Right renal pelvis (tissue), 4 donors: ENCODE measurements at places on chromosomes 5 and 9. TPM values are rescaled to one million over a fixed set of nuclear protein-coding genes. Genes with fewer than 3 reads are reported as not detected.
A peak's percentile ranks its signal among the peaks of the same experiment; 100 is the strongest.

Gene GABRP
- 1.0 TPM for polyA plus RNA-seq

Gene PPP1R26
- 31.7 TPM for polyA plus RNA-seq

DNA sequence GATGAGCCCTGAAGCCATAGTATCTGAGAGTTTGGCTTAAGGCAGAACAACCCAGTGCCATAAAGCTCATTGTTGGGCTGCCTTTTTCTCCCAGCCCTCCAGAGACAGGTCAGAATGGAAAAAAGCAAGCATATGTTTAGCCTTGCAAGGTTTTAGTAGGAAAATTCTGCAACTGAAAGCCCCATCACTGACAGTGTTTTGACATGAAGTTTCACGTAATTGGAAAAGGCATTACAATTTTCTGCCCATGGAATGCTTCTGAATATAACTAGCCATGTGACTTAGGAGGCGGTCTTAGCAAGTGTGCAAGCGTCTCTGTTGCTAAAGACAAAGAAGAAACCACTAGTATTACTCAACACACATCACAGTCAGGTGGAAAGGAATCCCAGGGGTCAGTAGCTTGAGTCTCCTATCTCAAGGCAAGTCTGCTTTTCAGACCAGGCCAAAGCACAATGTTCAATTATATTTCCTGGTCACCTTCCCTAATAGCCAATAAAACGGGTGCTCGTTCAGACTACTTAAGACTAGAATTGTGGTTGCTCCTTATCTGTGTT, 117.6 kb downstream of the CARTPT start:
- DNase-seq, result no peak

GRCh38 chr5:127652952-127653611, 4.2 kb downstream of the CTXN3 start:
- no peak for DNase-seq

GRCh38 chr5:155915601-155916000, 411.4 kb upstream of the SGCD start:
- DNase-seq, result no peak

DNA sequence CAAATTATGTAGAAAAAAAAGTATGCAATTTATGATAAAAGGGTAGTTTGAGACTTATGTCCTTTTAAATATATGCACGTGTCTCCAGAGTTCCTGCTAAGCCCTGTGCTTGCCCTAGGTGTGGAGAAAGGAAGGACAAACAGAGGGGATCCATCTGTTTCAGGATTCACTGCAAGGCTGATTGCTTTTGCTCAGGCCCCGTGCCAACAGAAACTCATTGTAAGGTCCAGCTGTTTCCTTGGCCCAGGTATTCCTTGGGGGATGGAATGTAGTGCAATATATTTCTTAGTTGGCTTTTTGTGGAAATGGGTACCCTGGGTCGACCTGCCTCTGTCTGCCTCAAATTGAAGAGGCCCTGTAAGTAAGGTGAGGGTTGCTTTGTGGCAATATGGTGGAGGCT, 268.6 kb upstream of the CLINT1 start:
- DNase-seq, result no peak

GRCh38 chr9:123550797-123551196, 194.8 kb downstream of the CRB2 start:
- peak; percentile 60 for DNase-seq

- DNase-seq, result no peak
These were observed 347.3 kb upstream of the ZNF608 start for GRCh38 chr5:125093776-125094175.
